Lower leg skin (tissue), 4 donors: ENCODE measurements at places on chromosomes 7 and 10. TPM values are rescaled to one million over a fixed set of nuclear protein-coding genes. Genes with fewer than 3 reads are reported as not detected.

GRCh38 chr7:46198701-46199100 lies 277.6 kb upstream of the IGFBP3 start:
- DNase-seq: no peak

DNA sequence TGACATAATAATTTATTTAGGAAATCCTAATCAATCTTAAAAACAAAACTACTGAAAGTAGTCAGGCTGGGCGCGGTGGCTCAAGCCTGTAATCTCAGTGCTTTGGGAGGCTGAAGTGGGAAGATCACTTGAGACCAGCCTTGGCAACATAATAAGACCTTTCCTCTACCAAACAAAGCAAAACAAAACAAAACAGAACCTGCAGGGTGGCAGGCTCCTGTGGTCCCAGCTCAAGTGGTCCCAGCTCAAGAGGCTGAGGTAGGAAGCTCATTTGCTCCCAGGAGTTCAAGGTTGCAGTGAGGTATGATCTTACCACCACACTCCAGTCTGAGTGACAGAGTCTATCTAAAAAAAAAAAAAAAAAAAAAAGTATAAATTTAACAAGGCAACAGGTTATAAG lies 748.0 kb downstream of the CNTNAP2 start:
- no peak for DNase-seq

DNA sequence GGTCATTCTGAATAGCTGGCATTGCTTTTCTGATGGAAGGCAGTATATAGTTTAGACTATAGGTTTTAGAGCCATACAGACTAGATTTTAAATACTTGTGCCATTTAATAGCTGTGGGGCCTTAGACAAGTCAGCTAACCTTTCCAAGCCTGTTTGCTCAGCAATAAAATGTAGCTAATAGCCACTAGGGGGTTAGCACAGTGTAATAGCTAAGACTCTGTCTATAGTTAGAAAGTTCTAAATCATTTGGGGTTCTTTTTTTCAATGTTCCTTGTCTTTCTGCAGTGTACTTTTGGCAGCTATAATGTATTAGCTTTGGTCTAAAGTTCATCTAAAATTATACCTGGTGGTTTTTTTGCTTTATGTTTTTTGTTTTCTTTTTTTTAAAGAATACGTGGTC lies 7.5 kb upstream of the KIFBP start:
- DNase-seq: no peak

GRCh38 chr10:15306735-15307280 lies 64.3 kb downstream of the FAM171A1 start:
- no peak for DNase-seq

GRCh38 chr10:110355141-110355831 lies 50.6 kb upstream of the SMNDC1 start:
- no peak for DNase-seq

DNA sequence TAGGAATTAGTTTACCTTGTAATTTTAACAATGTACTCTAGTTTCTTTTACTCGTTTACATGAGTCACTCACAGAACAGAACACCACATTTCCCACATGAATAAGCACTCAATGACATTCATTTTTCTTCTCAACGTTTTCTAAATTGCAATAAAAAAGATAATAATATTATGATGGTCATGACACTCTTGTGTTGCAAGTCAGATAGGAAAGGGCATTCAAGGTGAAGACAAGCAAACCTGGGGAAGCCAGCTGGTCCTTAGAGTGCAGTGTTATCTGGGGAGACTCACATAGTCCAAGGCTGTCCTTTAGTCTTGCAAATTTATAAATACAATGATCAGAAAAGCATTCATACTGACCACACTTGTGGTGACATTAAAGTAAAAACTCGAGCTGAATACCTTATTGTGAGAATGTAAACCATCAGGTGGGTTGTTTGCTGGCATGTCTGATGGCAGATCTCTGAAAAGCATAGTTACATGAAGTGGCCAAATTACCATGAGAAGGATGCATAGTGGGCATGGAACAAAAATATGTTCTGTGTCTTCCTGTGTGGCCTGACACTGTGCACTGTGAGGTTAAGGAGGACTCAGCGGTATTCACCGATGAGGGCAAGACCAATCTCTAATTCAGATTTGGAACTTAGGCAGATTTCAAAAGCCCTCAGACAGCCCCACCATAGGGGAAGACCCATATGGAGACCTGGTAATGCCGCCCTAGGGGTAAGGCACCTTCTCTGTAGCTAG lies 158.9 kb upstream of the ASAH2 start:
- DNase-seq: no peak

- no peak for DNase-seq
These were observed 6.9 kb downstream of the ITGB1 start for GRCh38 chr10:32951111-32951510.

DNA sequence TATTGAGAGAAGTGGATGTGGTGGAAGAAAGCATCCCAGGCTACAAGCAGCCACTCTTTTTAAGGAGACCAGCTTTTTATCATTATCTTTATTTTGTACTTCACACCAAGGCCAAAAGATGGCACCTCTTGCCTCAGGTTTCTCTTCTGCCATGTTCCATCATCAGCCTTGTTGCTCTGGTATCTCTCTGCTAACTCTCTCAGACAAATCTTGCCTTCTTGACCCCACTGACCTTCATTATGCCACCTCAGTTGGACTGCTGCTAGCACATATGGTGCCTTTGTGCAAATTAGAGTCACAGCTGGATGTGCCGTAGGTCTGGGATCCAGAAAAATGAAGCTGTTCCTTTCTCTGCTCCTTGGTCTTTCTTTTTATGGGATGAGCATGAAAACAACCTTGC lies 47.1 kb upstream of the DYNC1I1 start:
- DNase-seq: no peak

GRCh38 chr10:80320377-80320776 lies 30.9 kb upstream of the MAT1A start:
- DNase-seq: no peak

DNA sequence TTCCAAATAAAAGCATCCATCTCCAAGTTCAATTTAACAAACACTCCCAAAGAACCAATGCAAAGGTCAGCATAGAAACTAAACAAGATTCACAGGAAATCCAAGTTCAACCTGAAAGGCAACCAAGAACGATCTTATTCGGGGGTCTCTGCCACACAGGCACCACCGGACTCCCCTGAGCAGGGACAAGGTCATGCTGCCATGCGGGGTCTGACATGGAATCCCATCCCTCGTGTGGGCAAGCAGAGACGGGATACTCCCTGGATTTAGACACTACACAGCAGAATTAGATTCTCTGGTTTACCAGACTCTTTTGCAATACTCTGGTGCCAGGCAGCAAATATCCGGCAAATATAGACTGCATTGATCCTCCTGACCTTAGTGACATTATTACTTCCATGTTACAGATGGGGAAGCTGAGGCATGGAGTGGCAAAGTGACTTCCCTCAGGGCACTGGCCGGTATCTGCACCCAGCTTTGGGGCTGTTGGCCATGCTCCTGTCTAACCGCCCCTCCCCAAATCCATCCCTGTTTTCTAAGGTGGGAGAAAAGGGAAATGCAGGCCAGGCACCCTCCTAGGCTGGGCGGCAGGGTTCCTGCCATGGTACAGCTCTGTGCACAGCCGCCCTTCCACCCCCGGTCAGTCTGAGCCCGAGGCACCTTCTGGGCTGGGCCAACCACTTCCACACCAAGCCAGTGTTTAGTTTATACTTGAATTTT lies 111.8 kb downstream of the VIPR2 start:
- DNase-seq: no peak

DNA sequence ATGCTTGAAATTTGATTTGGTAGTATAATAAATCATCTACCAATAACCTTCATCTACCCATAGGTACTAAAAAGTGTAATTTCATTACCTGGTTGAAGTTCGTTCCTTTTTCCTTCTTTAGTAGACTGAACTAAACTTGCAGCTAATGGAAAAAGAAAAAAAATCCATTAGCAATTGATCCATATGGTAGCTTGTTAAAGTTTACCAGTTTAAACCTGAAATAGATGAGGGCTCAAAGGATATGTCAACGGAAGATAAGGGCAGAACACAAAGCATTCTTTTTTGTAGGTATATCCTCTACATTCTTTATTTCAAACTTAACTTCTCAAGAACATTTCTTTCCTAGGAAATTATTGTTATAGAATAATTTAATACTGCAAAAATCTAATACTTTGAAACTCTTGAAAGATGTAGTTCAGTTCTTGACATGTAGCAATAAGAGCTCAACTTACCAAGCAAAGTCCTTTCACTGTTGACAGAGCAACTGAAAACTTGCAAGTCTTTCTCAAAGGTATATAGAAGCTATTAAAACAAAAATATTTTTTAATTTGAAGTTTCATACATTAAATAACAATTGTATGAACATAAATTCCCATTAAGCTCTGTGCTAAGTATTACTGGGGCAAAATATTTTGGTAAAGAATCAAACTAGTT lies 19.1 kb downstream of the GSAP start:
- no peak for DNase-seq

DNA sequence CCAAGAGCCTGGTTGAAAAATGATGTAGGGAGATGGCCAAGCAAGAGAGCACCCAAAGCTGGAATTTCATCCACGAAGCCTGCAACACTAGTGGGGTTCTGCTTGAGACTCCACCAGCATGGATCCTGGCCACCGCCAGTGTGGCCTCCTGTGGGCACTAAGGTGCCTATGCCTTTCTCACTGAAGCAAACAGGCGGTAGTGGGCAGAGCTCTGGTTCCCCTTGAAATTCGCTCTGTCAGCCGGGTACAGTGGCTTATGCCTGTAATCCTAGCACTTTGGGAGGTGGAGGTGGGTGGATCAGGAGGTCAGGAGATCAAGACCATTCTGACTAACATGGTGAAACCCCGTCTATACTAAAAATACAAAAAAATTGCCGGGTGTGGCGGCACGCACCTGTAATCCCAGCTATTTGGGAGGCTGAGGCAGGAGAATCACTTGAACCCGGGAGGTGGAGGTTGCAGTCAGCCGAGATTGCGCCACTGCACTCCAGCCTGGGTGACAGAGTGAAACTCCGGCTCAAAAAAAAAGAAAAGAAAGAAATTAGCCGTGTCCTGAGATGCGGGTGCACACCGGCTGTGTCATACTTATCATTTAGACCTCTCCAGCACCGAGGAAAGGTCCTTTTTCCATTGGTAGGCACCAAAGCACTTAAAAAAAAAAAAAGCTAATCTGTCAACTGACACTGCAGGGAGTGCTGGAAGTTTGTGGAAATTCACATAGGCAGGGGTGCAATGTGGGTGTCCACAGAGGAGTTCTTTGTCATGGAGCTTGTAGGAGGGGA lies 28.3 kb downstream of the CCM2 start:
- DNase-seq: no peak

- DNase-seq: no peak
These were observed 45.8 kb upstream of the CARD11 start for GRCh38 chr7:3089493-3089892.

GRCh38 chr10:125161707-125162119 lies 1.4 kb upstream of the CTBP2 start:
- DNase-seq: peak; percentile 84

DNA sequence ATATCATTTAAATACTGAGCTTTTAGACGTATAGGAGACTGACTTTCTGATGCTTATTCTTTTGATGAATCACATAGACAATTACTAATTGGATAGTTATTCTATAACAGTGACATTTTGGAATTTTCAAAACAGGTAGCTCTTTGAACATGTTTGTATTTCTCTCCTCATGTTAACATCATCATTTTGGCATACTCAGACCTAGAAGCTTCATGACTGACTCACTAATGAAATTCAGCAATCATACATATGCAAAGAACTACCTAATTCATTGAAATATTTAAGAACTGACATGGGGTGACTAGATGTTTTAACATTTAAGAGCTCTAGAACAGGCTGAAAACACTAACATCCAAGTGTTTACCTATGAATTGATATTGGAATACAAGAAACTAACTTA lies 192.3 kb downstream of the VTI1A start:
- DNase-seq: no peak

DNA sequence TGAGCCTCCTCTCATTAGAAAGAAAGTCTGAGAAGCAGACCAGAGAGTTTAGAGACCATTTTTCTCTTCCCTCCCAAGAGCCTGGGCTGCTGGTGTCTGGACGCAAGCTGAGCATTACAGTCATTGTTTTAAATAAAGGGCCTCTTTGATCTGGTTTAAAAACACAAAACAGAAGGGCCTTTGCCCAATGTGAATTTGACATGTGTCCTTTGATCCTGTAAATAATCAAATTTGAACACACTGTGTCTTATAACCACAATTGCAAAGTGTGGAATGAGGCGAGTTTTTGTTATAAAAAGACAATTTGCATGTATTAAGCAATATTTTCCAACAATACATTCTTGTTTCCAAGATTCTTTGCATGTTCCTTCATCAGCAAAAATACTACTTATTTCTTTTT lies 158.5 kb downstream of the C7orf25 start:
- no peak for DNase-seq

- no peak for DNase-seq
These were observed 5.7 kb downstream of the GBX1 start for GRCh38 chr7:151161757-151162156.

- no peak for DNase-seq
These were observed 18.4 kb downstream of the MTPAP start for GRCh38 chr10:30330497-30331168.

DNA sequence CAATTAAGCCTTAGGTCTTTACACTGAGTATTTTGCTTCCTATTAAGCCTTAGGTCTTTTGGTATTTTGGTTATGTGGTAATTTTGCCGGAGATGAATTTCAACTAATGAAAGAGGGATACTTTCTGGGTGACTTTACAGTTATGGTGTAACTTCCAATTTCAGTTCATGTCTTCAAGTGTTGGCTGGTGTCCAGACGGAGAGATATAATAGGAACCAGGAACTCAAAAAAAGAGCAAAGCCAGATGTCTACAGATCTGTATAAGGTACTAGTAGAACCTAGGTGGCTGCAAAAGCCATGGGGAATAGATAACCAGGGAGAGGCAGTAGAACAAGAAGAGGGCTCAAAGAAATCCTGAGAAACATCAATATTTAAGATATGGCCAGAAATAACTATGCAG lies 12.3 kb downstream of the ERCC6 start:
- DNase-seq: no peak

- no peak for DNase-seq
These were observed 9.9 kb upstream of the TM9SF3 start for GRCh38 chr10:96596422-96597407.

- DNase-seq: no peak
These were observed 34.7 kb downstream of the DDIT4 start for GRCh38 chr10:72308320-72308987.

GRCh38 chr7:130748531-130749389 lies 14.8 kb upstream of the KLF14 start:
- DNase-seq: no peak

GRCh38 chr7:146720195-146720594 lies 603.6 kb downstream of the CNTNAP2 start:
- DNase-seq: no peak

Gene HOGA1
- 1.7 TPM for total RNA-seq

Gene PCLO
- 1.4 TPM for total RNA-seq

Gene TSPAN33
- total RNA-seq: 13.4 TPM

Gene GPR85
- 0.17 TPM for total RNA-seq

Gene ZSCAN25
- total RNA-seq: 38.0 TPM

Gene CPA4
- total RNA-seq: 65.7 TPM

Gene COL28A1
- total RNA-seq: 10.5 TPM

Gene GHRHR
- not detected for total RNA-seq

Gene PLA2G12B
- total RNA-seq: not detected

Gene LRIT1
- not detected for total RNA-seq

Gene LRRD1
- 0.65 TPM for total RNA-seq
